HFF-Myc (cell line): ENCODE measurements at places on chromosomes 12 and 14.

GRCh38 chr12:5588176-5588575 lies 156.3 kb downstream of the NTF3 start:
- DNase-seq: no peak

- no peak for DNase-seq
These were observed 783.8 kb downstream of the VRK1 start for GRCh38 chr14:97581016-97581415.

GRCh38 chr14:89232265-89233070 lies 184.6 kb downstream of the FOXN3 start:
- no peak for DNase-seq

GRCh38 chr14:64952598-64953309 lies 10.2 kb upstream of the GPX2 start:
- DNase-seq: no peak

DNA sequence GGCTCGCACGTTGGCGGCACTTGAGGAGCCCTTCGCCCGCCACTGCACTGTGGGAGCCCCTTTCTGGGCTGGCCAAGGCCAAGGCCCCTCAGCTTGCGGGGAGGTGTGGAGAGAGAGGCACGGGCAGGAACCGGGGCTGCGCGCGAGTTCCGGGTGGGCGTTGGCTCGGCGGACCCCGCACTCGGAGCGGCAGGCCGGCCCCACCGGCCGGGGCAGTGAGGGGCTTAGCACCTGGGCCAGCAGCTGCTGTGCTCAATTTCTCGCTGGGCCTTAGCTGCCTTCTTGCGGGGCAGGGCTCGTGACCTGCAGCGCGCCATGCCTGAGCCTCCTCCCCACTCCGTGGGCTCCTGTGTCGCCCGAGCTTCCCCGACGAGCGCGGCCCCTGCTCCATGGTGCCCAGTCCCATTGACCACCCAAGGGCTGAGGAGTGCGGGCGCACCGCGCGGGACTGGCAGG lies 71.6 kb upstream of the CNTN1 start:
- no peak for DNase-seq

DNA sequence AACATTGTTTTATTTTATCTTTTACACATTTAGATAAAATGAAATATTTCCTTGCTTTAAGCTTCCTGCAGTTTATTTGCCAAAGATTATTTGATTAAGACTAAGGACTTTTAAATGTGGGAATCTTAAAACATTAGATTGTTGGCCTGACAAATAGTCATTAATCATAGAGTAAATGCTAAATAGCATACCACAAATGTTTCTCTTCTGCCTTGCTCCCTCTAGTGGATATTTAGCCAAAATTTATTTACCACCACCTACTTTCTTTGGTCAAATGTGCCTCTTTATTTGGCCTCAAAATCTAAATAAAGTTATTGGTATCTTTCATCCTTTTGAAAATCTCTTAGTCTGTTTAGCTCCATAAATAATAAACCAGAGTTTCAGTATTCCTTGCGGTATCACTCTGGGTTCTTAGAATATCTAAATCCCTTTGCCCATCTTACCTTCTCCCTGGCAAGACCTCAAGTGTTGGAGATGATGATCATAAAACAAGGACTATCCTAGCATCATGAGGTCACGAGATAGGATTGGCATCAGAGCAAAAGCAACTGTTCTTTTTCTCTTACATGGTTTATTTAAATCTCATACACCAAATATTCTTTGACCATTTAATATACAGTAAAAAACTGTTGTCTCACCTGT lies 150.6 kb upstream of the AEBP2 start:
- DNase-seq: peak; percentile 17

- DNase-seq: no peak
These were observed 7.3 kb downstream of the GNG2 start for GRCh38 chr14:51867741-51868140.

DNA sequence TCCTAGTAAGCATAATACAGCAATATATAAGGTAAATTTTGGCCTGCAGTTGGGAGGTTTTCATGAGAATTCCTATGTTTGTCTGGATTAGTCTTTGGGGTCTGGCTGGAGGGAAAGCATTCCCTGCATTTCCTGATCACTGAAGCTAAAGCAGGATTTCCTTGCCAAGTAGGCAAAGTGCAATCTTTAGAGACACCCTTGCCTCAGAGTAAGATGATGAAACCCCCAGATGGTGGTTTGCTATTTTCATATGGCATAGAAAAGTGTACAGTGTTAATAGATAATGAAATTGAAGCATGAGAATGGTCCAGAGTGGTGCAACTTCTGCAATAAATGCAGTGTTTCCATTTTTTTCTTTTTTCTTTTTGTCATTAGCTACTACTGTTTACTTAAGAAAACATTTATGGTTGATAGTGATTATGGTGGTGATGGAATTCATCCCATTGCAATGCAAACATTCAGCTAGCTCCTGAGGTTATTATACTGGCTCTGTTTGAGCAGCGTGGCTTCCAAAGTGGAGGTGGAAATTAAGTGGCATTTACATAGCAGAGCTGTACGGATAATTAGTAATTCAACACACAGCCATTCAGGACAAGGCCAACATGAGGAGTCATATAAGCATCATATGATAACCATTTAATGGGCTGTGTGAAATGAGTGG lies 276.3 kb downstream of the DUSP6 start:
- no peak for DNase-seq

GRCh38 chr14:77036484-77037214 lies 8.1 kb upstream of the IRF2BPL start:
- no peak for DNase-seq

- DNase-seq: no peak
These were observed 102.8 kb downstream of the SLC16A7 start for GRCh38 chr12:59698600-59698999.

DNA sequence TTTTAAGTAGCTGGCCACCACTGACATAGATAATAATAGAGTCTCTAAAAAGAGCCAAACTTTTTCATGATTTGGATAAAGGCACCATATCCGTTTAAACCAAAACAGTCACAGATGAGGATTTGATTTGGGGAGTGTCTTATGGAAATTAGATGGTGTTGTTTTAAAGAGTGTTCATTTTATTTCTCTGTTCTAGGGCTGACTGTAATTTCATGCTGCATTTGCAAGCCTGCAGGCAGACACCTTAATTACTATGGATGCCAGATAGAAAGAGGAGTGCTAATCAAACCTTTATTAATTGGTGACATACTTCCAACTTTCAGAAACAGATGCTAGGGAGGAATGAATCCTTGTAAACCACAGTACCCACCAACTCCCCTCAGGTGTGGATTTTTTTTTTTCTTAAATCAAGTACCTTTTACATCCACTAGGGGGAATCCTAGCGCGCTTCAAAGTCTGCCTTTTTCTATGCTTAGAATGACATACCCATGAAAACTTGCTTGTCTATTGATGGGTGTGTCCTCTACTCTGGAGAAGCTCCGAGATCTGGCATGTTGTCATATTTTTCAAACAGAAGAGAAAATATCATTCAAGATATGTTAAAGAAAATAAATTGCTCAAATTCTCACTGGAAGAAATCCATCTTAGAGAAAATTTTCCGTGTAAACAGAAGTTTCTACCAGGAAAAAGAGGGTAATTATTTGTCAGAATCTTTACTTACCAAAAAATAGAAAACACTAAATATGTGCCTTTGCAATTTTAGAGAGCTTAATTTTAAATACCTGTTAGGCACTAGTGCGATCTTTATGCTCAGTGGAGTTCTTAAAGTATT lies 14.2 kb upstream of the PLXNC1 start:
- DNase-seq: peak; percentile 25

GRCh38 chr14:90274019-90274418 lies 17.7 kb downstream of the PSMC1 start:
- no peak for DNase-seq

DNA sequence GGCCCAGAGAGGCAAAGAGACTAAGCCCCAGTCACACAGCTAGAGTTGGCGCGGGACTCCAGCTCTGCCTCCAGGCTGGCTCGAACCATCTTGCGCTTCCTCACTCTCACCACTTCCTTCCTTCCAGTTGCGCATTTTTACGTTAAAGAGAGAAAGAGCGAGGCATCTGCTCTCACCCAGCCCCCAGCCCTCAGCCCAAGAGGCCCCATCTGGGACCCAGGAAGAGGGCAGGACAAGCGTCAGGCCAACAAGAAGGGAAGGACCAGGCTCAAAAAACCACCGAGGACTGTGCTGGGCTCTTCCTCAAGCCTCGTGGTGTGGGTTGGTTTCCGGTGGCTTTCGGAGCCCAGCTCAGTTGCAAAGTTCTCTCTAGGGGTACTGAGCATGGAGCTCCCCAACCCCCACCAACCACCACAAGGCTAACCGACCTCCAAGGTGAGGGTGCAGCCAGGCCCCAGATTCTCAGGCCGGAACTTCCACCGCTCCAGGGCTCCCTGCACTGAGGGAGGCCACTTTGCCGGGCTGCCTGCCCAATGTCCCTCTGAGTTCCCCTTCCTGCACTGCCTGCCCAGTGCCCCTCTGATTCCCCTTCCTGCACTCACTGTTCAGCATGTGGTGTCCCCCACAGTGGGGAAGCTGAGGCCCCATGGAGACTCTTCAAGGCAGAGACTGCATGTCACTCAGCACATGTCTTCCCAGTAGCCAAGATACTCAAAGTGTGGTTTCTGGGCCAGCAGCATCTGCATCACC lies 35.9 kb downstream of the TESC start:
- DNase-seq: no peak

DNA sequence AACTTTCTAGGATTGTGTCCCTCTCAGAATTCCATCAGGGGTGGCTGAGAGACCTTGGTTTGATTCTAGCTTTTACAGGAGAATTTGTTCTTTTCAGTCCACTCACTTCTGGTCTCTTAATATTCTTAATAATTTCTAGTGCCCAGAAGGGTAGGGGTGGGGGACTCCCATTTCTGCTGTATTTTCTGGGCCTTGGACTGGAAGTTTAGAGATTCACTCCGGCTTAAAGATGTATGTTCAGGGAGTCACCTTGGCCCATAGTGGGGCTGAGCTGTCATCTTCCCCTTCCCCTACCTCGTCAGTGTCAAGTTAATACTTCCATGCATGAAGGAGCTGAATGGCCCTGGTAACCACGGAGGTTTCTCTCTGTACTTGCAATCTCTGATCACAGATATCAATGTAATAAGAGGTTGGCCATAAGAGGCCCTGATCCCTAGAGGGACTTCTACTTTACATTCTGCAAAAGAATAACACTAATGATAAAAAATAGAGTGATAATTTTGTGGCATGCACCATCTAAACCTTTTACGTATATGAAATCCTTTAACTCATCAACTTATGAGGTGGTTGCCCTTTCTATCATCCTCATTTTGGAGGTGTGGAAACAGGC lies 6.7 kb downstream of the KRT81 start:
- DNase-seq: no peak

- no peak for DNase-seq
These were observed 58.5 kb upstream of the TMPO start for GRCh38 chr12:98456576-98457573.

- DNase-seq: no peak
These were observed 520 bp downstream of the CSRP2 start for GRCh38 chr12:76878099-76878898.

- no peak for DNase-seq
These were observed 4.8 kb upstream of the PRPF40B start for GRCh38 chr12:49618576-49618975.
